ENCODE measurements at places on chromosomes 7 and 10.
A peak's percentile ranks its signal among the peaks of the same experiment; 100 is the strongest.

DNA sequence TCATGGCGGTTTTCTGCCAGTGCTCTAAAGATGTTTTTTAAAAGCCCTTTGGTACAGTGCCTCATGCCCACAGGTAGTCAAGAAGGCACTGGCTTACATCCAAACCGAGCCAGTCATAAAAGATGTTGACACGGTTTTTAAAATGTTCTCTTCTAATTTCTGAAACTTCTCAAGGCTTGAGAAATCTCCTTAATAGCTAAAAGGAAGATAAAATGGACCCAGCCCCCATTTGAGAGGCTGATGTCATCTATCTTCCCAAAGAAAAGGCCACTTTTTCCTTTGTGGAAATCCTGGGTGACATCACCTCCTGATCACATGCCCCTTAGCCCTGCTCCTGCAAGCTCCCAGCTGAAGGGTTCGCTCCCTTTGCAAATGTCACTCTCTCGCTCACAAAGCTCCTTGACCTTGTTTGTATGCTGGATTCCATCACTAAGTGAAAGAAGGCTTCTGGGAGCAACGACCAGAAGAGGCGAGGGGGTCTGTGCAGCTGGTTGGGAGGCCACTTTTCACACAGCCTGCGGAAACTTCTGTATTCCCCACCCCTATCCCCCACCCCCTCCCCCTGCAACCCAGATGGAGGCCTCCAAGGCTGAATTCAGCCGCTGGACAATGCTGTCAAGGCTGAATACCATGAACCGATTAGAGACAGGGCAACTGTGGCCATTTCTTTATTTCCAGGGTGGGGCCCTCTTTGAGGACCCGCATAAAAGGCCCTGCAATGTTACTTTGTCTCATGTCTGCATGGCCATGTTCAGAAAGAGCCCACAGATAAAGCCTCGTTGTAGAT, 122.8 kb downstream of the CUBN start:
- peak; percentile 41 for DNase-seq

GRCh38 chr7:25802057-25802456, 349.9 kb upstream of the NFE2L3 start:
- DNase-seq = no peak

DNA sequence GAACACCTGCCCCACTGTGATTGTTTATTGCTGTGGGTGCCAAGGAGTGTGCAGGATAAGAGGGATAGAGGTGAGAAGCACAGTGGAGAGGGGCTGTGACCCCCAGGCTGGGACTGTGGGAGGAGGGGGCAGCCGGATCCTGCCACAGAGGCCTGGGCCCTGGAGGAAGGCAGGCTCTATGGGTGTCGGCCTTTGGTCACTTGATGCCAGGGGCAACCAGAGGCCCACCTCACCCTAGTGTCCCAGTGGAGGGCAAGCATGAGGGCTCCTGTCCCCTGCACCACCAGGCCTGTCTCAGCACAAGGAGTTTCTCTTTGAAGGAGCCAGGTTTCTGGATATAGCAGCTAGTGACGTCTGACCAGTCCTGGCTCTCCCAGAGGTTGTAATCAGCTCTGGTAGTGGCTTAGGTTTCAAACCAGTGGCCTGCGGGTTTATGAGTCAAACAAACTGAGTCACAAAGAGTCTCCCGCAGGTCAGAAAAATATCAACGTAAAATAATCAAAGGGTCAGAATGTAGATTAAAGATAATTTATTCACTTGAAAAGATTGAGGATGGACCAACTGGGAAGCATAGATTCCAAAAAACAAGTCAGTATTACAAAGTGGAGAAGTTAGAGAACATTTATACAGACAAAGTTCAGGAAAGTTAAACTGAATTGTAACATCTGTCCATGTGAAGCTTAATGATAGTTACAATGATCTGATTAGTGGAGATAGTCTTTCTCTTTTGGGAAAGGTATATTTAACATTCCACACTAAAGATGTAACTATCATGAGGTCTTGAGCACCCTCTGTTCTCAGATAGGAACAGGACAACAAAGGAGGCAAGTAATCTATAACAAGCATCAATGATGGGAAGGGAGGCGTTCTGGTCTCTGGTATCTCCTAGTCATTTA, 37.2 kb upstream of the ZNF488 start:
- DNase-seq = no peak

DNA sequence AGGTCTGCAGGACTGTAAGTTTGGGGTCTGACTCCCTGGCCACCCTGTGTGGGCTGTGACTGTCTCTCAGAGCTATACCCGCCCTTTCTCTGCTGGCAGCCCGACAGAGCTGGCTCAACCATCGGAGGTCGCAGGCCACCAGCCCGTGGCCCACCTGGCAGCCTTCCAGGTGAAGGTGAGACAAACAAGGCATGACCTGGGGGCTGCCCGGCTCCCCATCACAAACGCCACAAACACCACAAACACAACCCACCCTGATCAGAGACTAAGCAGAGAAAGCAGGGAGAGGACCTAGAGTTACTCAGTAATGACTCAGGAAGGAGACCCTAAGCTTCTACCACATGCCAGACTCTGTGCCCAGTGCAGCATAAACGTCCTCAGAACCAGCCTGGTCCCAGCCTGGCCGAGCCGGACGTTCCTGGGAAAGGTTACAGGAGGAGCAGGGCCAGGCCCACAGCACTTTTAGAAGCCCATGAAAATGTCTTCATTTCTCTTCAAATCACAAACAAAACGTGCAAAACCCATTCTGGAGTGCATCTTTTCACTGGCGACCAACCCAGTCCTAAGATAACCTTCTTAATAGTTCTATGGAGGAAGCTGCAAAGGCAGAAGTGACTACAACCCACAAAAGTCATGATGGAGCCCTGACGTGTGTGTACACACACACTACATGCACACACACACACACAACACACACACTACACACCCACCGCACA, 66.8 kb downstream of the MKI67 start:
- peak; percentile 29 for DNase-seq

- no peak for DNase-seq
Measured at GRCh38 chr10:72285972-72286521, 12.3 kb downstream of the DDIT4 start.

DNA sequence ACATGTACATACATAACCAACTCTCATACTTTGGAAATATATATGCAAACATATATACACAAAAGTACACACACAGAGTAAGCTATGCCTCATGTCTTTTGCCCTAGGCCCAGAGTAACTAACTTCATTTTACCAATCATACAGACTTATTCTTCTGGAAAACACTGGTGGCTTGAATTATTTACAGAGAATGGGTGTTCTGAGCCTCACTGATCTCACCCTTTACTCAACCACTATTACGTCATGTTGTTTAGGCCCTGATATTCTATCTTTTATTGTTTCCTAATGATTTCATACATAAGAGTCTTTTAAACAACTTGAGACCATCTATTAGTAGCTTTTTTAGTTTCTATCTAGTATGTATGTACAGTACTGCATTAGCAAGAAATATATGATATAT, 43.0 kb downstream of the ANK3 start:
- no peak for DNase-seq

GRCh38 chr7:37032258-37032601, 307.9 kb upstream of the AOAH start:
- DNase-seq = no peak

GRCh38 chr10:118764195-118764594, 9.4 kb upstream of the CACUL1 start:
- DNase-seq = no peak
